Forelimb muscle (tissue), 1 donor: ENCODE measurements at places on chromosomes 11 and 22. TPM values are rescaled to one million over a fixed set of nuclear protein-coding genes. Genes with fewer than 3 reads are reported as not detected.

NAALADL1 gene
- polyA plus RNA-seq, result 6.4 TPM

CCDC73 gene
- 0.05 TPM for polyA plus RNA-seq

FJX1 gene
- polyA plus RNA-seq, result 6.0 TPM

MS4A2 gene
- polyA plus RNA-seq, result 0.37 TPM

SLC43A1 gene
- 14.1 TPM for polyA plus RNA-seq

OR5D16 gene
- polyA plus RNA-seq, result not detected

UBQLN3 gene
- polyA plus RNA-seq, result not detected

CRYAB gene
- polyA plus RNA-seq, result 886 TPM

LUZP2 gene
- polyA plus RNA-seq, result 0.65 TPM

DUSP8 gene
- polyA plus RNA-seq, result 37.3 TPM

DNA sequence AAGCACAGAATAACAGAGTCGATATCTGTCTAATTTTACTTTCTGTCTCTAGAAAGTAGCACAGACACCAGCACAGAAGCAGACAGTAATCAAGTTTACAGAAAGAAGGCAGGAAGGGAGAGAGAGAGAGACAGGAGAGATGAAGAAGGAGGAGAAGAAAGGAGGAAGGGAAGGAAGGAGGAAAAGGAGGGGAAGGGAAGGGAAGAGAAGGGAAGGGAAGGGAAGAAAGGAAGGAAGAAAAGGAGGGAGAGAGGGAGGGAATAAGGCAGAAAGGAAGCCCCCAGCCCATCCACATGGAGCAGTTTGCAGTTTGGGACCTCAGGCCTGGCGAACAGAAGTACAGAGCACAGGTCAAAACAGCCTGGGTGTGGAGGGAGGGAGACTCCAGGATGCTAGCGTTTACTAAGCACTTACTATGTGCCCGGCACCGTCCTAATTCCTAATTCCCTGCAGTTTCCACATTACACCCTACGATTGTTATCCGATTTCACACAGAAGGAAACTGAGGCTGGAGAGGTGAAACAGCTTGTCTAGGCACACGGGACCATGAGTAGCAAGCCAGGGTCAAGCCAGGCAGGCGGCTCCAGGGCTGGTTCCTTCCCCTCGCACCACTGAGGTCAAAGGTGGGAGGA lies 46.0 kb upstream of the WNT7B start:
- no peak for DNase-seq

GRCh38 chr11:70265341-70265740 lies 5.1 kb upstream of the PPFIA1 start:
- no peak for DNase-seq

DNA sequence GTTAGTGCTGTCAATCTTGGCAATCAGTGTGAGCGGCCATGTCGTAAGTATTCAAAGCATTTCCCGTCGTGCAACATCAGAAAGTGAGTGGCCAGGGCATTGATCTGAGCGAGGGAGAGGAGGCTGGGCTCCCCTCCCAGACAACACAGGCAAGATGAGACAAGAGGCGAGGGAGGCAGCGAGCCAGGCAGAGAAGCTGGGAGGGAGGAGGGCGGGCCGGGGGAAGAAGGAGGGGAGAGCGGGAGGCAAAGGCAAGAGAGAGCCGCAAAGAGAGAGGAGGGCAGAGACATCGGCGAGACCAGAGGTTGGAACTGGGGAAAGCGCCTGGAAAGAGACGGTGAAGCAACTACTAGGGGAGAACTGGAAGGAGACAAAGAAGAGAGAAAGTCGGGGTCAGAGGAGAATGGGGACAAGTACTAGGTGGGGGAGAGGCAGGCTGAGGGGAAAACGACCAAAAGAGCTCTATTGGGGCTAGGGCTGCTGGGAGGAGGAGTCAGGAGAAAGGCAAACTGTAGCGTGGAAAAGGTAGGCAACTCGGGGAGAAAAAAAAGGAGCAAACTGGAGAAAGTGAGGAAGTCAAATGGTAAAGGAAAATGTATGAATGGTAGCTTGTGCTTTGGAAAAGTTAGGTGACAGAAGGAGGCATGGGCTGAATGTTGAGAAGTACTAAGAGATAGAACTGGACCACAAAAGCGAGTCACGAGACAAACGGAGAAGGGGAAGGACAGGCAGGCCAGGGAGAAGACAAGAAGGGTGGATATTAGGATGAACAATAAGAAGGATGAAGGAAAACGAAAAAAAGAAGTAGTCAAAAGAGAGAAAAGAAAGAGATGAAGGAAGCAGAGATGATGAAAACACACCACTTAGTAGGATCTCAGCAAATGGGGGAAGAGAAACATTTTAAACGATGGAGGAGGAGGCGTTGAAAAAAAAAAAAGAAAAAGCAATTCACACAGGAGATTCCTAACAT lies 130.5 kb upstream of the C11orf58 start:
- DNase-seq, result no peak

DNA sequence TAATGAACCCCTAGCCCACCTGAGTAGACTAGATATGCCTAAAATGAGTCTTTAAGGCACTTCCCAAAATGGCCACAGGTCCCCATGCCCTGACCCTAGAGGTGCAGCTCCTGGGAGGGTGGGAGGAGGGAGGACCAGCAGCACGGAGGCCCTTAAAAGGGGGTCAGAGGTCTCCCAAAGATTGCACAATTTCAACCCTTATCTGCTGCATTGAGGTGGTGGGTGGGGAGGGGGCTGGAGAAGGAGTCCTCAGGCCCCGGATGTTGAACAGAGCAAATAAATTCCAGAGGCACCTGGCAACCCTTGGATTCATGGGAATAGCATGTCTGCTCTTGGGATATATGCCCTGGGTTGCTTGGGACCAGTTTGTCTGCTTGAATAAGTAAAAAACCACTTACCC lies 57.6 kb downstream of the NAV2 start:
- no peak for DNase-seq

GRCh38 chr11:122782222-122782621 lies 56.1 kb upstream of the CRTAM start:
- DNase-seq, result no peak

DNA sequence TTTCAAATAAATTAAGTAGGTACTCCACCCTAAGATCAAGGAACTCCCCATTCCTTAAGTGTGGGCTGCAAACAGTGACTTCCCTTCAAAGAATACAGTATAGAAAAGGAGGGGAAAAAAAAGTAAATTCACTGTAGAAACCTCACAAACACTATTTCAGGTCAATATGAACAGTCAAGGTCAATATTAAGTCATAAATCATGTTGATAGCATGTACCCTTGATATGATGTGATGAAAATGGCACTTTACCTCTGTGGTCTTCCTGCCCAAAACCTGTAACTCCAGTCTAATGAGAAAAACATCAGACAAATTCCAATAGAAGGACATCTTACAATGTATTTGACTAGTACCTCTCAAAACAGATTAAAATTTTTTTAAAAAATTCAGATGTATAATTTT lies 8.2 kb downstream of the CKAP5 start:
- DNase-seq, result no peak

DNA sequence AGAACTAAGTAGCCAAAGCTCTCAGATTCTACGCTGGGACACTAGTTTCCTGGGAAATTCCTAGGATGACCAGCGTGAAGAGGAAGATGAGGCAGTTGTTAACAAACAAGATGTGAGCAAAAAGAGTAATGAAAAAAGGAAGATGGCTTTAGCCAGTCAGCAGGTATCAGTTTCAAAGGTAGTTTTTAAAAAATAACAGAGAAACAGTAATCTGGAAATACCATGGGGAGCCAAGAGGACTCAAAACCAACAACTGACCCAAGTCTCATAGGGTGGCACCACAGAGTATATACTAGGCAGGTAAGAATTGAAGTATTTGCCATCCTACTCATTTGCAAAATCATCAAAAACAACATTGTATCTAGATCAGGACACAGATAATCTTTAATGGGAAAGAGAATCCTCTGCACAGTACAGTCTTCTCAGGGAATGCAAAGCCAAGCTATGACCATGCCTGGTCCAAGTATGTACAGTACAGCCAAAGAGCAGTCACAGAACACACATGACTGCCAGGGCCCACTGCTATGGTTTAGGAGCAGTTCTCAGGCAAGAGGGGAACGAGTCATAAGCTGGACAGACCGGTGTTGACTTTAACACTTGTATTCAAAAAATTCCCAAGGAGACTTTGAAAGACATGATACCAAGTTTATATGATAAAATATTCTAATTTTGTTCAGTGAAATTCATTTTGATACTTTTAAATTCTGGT lies 20.6 kb downstream of the MSANTD4 start:
- DNase-seq, result no peak

- no peak for DNase-seq
Measured at GRCh38 chr11:120121914-120122473, 15.9 kb downstream of the TRIM29 start.

DNA sequence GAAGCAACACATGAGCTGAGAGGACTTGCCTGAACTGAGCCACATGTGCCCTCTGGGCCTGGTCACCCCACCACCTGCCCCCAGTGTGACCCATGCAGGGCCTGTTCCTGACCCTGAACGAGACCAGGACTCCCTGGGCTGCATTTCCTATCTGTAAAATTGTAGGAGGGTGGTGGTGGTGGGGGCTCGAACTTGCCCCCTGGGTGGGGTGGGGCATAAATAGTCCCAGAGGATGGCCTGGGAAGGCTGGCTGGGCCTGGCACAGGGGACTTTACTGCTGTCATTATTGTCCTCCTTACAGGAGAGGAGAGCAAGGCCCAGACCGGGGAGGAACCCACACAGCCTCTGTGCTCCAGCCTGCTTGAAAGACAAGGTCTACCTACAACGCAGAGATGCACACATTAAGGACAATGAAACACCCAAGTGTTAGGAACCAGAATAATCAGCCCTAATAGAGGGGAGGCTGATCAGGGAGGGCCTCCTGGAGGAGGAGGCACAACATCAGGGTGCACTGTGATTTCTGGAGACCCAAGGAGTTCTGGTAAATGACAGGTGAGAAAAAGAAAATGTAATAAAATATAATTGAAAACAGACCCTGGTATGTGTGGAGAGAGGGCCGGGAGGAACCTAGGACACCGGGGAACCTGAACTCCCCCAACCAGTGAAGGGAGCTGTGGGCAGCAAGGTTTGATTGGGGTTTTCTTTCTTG lies 2.8 kb upstream of the AIFM3 start:
- DNase-seq, result no peak

GRCh38 chr11:32701616-32702015 lies 92.8 kb downstream of the CCDC73 start:
- no peak for DNase-seq

DNA sequence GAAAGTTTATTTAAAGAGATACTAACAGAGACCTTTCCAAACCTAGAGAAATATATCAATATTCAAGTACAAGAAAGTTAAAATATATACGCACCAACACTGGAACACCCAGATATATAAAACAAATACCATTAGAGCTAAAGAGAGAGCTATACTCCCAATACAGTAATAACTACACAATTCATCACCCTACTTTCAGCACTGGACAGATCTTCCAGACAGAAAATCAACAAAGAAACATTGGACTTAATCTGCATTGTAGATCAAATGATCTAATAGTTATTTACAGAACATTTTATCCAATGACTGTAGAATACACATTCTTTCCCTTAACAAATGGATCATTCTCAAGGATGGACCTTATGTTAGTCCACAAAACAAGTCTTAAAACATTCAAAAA lies 311.9 kb downstream of the METTL15 start:
- no peak for DNase-seq

GRCh38 chr11:57269571-57270021 lies 32.5 kb upstream of the APLNR start:
- DNase-seq, result no peak

GRCh38 chr22:39313258-39314001 lies 6.0 kb downstream of the RPL3 start:
- DNase-seq, result no peak

- no peak for DNase-seq
Measured at GRCh38 chr11:102361086-102362031, 14.3 kb downstream of the BIRC2 start.
